ENCODE measurements at places on chromosomes 3 and 15.

- DNase-seq: no peak
Measured at GRCh38 chr3:74676-75243, 121.8 kb upstream of the CHL1 start.

- DNase-seq: no peak
Measured at GRCh38 chr3:52095990-52096775, 39.8 kb upstream of the DUSP7 start.

- DNase-seq: no peak
Measured at GRCh38 chr3:196047391-196048030, 34.4 kb downstream of the TFRC start.

GRCh38 chr3:111808439-111808838, 50.6 kb upstream of the PHLDB2 start:
- DNase-seq: no peak
